ENCODE measurements at places on chromosomes 6 and 20. TPM values are rescaled to one million over a fixed set of nuclear protein-coding genes. Genes with fewer than 3 reads are reported as not detected.

The PROKR2 gene
- not detected for polyA plus RNA-seq

DNA sequence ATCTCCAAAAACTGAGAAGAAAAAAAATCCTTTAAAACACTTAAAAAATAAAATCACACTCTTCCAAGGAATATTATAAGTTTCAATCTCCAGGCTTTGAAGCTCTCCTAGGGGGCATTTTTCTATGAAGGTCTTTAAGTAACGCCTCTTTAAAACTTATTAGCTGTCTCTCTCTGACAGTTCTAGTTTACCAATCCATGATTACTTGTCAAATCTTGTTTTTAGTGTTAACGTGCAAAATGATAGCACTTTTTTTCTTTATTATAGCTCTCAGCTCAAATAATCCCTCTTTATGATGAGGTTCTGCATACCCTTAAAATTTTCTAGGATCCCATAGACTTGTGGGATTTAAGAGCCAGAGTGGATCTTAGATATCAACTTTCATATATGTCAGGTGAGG is 369.0 kb downstream of the DOK5 start:
- DNase-seq, result no peak

The TGM3 gene
- polyA plus RNA-seq, result 0.77 TPM

DNA sequence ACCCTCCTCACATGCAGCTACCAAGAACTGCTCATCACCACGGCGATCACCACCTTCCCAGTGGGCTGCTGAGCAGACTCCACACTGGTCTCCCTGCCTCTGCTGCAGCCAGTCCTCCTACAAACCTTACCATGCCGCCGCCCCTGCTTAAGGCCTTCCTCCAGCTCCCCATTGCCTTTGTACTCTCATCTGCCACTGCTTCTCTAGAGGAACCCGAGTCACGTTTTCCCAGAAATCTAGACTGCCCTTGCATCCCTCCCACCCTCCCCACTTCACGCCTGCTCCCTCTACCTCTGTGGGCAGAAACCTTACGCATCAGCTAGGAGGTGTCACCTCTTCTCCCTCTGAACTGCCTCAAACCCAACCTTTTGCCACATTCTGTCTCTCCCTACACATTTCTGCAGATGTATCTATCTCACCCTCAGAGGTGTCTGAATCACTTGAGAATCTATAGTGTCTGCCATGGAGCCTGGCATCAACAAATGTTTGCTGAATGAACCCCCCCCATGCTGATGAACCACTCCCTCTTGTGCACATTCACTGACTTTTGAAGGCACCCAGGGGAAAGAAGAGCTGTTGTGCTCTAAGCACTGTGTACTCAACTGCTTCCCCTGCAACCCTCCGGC is 4.3 kb downstream of the E2F1 start:
- DNase-seq, result no peak

DNA sequence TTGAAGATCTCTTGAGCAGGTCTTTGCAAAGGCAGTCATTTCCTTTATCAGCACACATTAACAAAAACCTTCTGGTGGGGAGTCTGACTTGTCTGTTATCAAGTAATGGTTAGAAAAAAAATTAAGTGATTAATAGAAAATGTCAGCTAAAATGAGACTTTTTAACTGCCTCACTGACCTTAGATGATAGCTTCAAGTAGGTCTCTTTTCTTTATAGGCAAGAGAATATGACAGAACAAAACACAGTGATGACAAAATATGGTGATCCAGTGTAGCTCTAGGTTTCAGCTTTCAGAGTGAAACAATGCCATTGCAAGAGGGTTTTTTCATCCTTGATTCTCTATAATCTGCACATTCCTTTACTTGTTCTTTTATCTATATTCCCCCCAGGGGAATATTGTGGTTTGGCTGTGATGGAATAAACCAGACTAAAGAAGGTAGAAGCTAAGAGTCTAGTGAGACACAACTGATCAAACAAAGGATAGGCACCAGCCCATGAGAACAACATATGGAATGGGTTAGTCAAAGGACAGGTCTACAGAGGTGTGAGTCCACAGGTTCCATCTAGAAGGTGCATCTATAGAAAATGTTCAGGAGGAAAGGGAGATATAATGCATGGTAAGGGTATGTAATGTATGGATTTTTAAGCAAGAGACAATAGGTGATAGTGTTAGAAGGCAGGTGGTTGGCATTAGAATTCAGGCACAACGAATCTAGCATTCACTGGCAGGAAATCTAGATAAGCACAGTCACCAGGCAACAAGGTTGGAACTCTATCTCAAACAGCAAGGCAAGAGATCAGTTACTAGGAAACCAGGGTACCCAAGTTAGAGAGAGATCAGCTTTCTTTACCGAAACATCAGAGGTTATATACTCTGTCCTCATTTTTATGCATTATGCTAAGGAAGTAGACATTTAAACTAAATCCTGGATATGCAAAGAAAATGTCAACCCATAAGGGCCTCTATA is 228.9 kb upstream of the SMLR1 start:
- DNase-seq, result no peak

DNA sequence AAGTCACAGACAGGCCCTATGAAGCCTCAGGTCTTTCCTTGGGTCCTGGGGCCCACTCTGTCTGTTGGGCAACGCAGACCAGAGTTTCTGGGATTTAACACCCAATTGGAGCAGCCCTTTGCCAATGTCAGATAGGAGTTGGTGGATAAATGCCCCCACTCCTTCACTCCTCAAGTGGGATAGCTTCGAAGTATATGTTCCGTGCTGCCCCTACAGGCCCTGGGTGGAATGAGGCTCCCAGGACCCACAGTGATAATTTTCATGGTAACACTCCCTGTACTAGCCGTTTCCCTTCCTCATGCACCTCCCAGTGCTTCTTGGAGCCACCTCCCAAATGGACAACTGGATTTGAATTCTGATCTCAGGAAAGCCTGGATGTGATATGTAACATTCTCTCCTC is 145.4 kb downstream of the FOXA2 start:
- no peak for DNase-seq

GRCh38 chr6:150185732-150186117 is 42.9 kb downstream of the PPP1R14C start:
- DNase-seq, result no peak

DNA sequence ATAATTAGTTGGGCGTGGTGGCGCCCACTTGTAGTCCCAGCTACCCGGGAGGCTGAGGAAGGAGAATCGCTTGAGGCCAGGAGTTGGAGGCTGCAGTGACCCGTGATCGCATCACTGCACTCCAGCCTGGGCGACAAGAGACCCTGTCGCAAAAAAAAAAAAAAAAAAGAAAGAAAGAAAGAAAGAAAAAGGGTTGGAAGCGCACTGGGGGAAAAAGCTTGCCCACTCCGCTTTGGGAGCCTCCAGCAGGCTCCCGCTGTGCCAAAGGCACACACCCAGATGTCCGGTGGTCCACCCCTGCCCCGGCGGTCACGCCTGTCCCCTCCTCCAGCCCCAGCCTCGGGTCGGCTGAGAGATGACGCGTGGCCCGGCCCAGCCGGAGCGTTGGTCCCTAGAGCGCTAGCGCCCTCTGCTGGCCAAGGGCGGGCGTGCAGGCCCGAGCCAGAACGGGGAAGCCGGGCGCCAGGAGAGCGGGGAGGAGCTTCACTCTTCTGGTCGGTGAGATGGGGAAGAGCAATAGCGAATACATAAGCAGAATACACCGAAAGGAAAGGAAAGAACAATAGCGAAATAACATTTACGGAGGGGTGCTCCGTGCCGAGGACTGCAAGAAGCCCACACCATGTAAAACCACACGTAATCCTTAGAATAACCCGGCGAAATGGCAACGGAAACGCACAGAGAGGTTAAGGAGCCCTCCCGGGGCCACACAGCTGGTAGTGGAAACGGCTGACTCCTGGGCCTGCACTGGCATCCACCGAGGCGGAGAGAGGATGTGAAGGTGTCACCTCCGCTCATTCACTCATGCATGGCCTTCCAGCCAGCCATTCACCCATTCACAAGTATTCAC is 41.7 kb downstream of the UBE2V1 start:
- DNase-seq, result peak; percentile 80

GRCh38 chr20:1121429-1121828 is 3.0 kb downstream of the PSMF1 start:
- DNase-seq, result no peak

DNA sequence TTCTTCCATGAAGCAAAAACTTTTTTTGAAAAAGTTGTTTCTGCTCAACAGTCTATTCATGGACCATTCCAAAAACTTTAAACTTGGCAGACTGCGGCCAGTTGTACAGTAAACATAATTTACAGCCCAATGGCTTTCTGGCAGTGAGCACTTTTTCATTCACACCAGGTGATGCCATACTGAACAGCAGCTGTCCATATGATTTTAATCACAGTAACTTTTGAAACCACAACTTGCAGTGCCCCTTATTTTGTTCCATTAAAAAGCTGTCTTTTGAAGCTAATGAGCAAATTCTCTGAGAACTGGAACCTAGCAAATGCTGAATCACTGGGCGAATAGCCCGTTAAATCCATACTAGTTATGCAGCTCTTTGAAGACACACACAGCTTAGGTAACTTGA is 576.6 kb downstream of the PTPRT start:
- DNase-seq, result no peak

- no peak for DNase-seq
These were observed 515.9 kb downstream of the CD83 start for GRCh38 chr6:14633479-14633878.

GRCh38 chr6:167791091-167791779 is 35.5 kb upstream of the AFDN start:
- DNase-seq, result no peak

GRCh38 chr6:45640081-45640491 is 262.4 kb upstream of the SUPT3H start:
- no peak for DNase-seq

DNA sequence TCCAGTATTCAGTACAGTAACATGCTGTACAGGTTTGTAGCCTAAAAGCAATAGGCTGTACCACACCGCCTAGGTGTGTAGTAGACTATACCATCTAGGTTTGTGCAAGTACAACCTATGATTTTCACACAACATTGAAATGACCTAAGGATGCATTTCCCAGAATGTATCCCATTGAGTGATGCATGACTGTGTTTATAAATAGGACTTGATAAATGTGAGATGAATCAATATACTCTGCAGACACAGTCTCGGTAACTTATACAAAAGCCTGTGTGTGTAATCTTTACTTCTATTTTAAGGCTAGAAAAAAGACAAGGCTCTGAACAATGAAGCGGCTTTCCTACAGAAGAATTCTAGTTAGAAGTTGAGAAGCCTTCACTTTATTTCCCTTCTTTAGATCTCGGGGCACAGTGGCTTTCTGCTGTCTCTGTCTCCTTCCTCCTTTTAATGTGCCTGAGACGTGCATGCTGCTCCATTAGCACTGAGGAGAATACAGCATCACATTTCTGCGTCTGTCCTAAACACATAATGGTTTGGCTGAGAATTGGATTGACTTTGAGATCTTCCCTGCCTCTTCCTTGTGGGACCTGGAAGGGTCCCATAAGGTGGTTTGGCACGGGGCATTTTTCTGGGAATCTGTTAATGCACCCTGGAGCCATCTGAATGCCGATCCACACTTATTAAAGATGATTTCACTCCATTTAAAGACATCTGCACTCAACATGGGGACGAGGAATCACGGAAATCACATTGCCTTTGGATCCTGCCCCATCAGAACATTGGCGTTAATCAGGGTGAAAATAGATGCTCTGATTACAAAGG is 112.5 kb downstream of the SCML4 start:
- DNase-seq, result no peak

The HUS1B gene
- polyA plus RNA-seq, result not detected

DNA sequence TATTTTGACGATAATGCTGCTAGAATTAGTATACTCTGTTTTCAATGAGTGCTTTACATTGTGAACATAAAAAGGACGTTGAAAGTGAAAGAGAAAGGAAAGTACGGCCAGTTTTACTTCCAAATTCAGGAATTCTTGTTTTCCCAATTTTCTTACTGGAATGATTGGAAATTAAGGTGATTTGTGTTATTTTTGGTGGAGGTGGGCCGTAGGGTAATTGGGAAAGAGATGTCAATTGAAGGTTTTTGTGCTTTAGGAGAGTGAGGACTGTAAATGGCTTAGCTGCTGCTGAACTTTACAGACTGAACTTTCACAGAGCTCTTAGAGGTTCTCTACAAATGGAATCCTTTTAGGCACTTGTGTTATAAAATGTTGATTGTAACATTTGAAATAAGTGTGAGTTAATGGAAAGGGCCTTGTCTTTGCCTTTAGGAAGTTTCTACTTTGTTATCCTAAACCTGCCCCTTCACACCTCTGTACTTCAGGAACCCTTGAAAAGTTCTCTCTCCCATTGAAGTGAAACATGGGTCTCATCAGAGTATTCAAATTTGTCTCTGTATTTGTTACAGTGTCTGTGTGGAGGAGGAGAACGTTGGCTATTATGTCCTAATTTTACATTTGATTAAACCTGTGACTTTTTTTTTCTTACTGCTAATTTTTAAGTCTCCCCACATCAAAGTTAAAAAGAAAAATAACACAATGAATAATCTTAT is 256.4 kb downstream of the ARID1B start:
- no peak for DNase-seq

GRCh38 chr6:2854396-2854982 is 12.8 kb upstream of the SERPINB1 start:
- DNase-seq, result no peak

- no peak for DNase-seq
These were observed 86.5 kb downstream of the ATRN start for GRCh38 chr20:3557237-3557785.

The TMEM244 gene
- not detected for polyA plus RNA-seq

DNA sequence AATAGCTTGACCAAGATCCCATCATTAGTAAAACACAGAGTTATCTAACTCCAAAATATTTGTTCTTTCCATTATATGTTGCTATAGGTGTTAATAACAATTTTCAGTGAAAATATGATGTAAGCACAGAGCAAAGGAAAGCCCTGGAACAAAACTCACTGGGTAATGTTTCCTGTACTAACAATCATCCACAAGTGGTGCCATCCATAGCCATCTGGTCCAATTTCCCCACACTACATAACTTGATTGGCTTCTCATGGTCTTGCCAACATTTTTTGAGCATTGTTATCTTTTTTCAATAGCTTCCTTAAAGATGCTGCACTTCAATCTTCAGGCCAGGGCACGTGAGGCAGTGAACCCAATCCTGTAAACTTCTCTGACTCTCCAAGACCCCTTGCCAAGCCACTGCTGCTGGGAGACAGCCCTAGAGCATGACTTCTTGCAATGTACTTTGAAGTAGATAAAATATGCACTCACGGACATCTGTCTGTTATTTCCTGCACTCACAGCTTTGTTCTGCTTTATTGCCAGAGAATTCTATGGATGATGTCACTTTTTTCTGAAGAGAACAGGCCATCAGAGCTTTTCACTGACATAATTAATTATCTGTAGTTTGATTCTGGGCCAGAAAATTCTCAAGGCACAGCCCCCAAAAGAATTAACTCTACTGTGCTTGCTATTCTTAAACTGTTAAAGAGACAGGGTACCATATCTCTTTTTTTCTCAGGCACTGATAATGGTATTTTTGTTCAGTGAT is 97.5 kb upstream of the TMEM30A start:
- no peak for DNase-seq

DNA sequence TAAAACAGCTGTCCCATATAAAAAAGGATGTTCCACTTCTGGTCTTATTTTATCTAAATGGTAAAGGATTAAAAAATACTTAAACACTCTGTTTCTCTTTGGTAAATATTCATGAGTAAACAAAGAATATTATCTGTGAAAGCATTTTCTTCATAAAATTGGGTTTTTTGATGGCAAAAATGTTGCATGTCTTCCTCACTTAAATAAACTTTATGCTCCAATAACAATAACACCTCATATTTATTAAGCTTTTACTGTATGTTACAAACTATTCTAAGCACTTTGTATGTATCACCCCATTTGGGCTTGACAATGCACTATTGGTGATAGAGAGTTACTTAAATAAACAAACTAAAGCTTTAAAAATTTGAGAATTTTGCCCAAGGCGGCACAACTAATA is 91.9 kb downstream of the PHIP start:
- DNase-seq, result no peak

GRCh38 chr6:28980137-28980851 is 24.8 kb downstream of the ZNF311 start:
- no peak for DNase-seq
